NCI-H2107 (cell line): ENCODE measurements at places on chromosomes 5 and 9.

GRCh38 chr9:3914416-3914815, 385.5 kb downstream of the GLIS3 start:
- no peak for DNase-seq

- no peak for DNase-seq
Observed at GRCh38 chr5:99369797-99370593, 441.2 kb upstream of the CHD1 start.

DNA sequence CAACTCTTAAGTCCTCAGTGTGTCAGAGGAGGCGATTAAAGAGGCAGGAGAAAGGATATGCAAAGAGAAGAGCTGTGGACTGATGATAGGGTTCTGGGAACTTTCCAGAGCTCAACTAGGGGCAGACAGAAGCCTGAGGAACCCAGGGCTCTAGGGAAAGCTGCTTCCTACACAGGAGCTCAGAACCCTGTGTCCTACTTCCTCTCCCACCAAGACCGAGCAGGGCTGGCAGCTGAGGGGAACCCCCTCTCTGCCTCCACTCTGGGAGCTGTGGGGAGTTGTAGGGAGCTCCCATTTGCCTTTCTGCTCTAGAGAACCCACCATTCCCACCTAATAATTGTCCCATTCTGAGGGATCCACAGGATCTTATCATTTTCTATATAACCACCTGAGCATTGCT, 674.3 kb downstream of the ACTL7B start:
- DNase-seq, result no peak

DNA sequence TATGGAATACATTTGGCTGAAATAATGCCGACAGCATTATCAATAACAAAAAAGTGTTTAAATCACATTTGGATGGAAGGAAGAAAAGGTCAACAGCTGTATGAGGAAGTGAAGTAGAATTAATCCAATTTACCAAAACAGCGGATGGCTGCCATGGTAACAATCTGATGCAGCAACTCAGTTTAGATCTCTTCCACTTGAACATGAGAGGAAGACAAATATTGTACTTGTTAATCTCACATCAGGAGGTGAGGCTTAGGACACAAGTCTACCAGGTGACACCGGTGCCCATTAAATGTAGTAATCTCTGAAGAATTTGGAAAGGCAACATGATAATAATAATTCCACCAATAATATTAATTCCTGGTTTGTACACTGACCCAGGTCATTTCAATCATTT, 2.4 kb downstream of the RASEF start:
- no peak for DNase-seq

GRCh38 chr9:129863059-129863690, 27.9 kb downstream of the USP20 start:
- DNase-seq, result no peak
